NCI-H510A treated with DMSO at 0.1 percent for 48 hours (cell line): ENCODE measurements at places on chromosomes 7 and 10.
A peak's percentile ranks its signal among the peaks of the same experiment; 100 is the strongest.

GRCh38 chr10:95451568-95452524 is 109.3 kb downstream of the SORBS1 start:
- DNase-seq, result no peak

- no peak for DNase-seq
These were observed 27.5 kb downstream of the KCNH2 start for GRCh38 chr7:150950496-150951180.

DNA sequence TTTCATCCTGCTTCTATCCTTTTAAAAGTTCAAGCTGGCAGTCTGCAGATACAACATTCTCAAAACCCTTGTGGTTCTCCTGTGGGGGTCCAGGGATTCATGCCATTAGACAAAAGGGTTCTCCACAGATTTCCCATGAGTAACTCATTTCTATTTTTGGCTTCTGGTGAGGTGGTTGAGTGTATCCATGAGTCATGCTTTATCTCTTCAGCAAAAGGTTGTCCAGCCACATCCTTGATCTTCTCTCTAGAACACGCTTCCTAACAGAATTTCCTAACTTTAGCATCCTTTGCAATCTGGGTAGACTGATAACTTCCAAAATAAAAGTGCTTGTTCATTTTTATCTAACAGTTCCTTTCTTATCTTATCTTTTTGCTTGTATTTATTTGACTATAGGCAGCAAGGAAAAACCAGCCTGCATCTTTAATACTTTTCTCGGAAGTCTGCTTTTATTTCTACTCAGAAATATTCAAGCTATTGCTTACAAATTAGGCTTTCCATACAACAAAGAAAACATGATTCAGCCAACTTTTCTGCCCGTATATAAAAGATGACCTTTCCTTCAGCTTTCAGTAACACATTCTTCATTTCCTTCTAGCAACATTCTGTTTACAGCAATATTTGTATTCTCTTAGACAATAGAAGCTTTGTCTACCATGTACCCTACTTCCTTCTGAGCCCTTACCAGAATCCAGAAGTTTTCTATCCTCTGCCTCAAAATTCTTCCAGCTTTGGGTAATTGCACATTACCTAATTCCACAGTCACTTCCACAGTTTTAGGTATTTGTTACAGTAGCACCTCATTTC is 79.3 kb upstream of the IL6 start:
- DNase-seq, result no peak

GRCh38 chr7:24971333-24972165 is 8.4 kb downstream of the OSBPL3 start:
- peak; percentile 56 for DNase-seq

GRCh38 chr7:4227105-4228010 is 454.7 kb upstream of the FOXK1 start:
- DNase-seq, result no peak

GRCh38 chr10:74234569-74234968 is 83.5 kb downstream of the ADK start:
- no peak for DNase-seq

DNA sequence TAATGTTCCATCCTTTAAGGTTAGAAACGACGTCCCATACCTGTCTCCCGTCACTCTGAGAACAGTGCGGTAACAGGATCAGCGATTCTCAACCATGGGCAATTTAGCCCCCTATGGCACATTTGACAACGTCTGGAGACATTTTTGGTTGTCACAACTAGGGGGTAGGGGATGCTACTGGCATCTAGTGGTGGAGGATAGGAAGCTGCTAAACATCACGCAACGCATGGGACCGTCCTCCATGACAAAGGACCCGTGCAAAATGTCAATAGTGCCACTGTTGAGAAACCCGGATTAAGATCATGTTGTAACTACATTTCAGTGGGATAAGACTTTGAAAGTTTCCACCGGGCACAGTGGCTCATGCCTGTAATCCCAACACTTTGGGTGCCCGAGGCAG is 5.0 kb upstream of the PAXIP1 start:
- DNase-seq, result no peak
